CD4-positive, alpha-beta T cell treated with Interleukin-15 for 4 hours (primary cell): ENCODE measurements at places on chromosomes 1 and 21.

DNA sequence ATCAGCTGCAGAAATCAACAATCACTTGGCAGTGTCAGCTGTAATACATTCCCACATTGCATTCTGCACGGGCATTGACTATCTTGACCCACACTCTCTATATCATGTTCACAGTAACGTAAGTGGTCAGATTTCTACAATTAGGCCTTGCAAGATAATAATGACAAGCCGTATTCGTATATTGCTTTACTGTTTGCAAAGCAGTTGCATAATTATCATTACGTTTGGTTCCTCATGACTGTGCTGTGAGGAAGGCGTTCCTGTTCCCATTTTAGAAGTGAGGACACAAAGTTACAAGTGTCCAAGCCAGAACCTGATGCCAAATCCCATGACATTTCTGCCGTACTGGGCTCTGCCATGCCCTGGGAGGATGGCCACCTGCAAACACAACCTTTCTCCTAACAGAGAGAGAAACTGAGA lies 53.5 kb upstream of the TARBP1 start:
- no peak for DNase-seq

GRCh38 chr1:32894019-32894600 lies 7.1 kb downstream of the TMEM54 start:
- DNase-seq, result no peak

- no peak for DNase-seq
Observed at GRCh38 chr1:150051089-150051373, 16.5 kb upstream of the VPS45 start.

DNA sequence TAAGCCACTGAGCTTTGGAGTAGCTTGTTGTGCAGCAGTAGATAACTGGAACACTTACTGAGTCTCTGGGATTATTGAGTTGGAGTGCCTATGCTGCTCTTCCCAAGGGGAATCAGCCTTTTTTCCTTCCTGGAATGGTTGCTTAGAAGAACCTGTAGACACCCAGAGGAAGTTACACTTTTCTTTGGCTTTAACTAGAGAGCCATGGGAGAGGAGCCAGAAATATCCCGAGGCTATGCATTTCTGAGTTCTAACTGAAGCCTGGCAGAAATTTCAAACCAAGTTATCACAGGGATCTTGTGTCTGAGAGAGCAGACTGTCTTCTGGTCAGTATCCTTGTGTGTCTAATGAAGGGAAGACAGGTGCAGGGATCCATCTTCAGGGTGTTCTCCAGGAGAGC lies 28.3 kb downstream of the LAMC1 start:
- no peak for DNase-seq

GRCh38 chr1:155321639-155322503 lies 1.2 kb downstream of the RUSC1 start:
- no peak for DNase-seq

- DNase-seq, result no peak
Observed at GRCh38 chr1:160773093-160773492, 22.9 kb upstream of the LY9 start.
